ENCODE measurements at places on chromosomes 7 and 10.

GRCh38 chr7:116356979-116357378 is 142.6 kb upstream of the CAV2 start:
- no peak for DNase-seq

GRCh38 chr10:98376485-98376884 is 38.5 kb downstream of the PYROXD2 start:
- no peak for DNase-seq

GRCh38 chr7:157974678-157975230 is 612.9 kb downstream of the PTPRN2 start:
- no peak for DNase-seq

- no peak for DNase-seq
Measured at GRCh38 chr10:58362027-58362789, 23.0 kb upstream of the TFAM start.

GRCh38 chr10:102781090-102781920 is 37.6 kb downstream of the WBP1L start:
- no peak for DNase-seq
